Hematopoietic multipotent progenitor cell treated with erythropoietin and hydrocortisone succinate and interleukin-3 and kit ligand, for 17 days (in vitro differentiated cells): ENCODE measurements at places on chromosomes 6 and 20.
A peak's percentile ranks its signal among the peaks of the same experiment; 100 is the strongest.

- DNase-seq, result no peak
These were observed 391.0 kb upstream of the SOX4 start for GRCh38 chr6:21202521-21202920.

GRCh38 chr6:156917213-156917612 lies 140.0 kb downstream of the ARID1B start:
- no peak for DNase-seq

GRCh38 chr6:125888989-125889656 lies 67.4 kb upstream of the HINT3 start:
- peak; percentile 76 for DNase-seq

- no peak for DNase-seq
These were observed 40.0 kb upstream of the NRN1 start for GRCh38 chr6:6046716-6047115.

DNA sequence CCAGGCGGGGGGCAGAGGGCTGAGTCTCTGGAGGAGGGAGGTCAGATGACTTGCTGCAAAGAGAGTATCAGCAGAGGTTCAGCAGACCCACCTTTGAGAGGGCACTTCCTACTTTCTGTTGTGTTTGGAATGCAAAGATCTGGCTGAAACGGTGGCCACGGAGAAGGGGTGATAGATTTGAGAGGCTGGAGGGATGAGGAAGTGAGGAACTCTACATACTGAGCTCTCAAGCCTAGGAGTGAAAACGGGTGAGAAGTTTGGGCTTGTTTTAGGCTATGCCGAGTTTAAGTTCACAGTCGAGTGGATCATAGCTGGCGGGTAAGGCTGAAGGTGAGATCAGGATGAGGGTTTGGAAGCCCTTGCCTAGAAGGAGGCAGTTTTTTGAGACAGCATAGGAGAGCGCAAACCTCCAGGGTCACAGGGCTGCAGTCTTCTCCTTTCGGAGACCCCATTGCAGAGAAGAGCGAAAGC lies 477 bp upstream of the ITPA start:
- no peak for DNase-seq

DNA sequence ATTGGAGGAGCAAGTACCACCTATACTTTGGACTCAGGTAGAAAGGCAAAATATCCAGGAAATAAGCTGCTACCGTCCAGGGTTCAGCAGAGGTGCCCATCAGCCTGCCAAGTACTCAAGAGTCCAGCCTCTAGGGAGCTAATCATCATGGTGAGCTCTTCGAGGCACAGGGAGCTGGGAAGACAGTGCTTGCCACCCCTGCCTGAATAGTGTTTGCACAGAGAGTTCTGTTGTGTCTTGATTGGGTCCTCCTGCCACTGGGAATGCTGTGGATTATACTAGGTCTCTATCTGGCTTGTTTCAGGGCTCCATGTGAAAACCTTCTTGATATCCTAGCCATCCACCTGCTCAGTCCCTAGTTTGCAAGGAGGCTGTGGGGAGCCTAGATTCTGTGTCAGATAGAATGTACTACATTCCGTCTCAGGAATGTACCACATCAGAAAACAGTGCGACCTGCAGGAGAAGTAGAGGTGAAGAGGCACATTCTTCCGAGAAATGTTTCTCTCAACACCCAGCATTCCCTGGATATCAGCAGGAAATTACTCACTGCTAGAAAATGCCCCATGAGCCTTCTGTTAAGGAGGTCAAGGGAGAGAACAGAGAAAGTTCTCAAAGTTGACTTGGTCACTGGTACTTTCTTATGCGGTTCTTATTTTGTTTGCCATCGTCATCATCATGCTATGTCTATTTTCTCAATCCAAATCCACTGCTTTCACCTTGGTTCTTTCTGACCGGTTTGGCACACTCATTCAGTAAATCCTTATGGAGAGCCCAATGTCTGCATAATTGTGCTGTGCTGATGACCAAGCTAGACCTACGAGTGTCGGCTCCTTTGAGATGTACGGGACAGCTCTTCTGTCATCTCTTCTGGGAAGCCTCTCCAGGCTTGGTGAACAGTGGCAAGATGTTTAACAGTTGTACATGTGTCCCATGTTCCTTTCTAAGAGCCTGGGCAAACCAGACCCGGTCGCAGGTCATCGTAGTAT lies 30.7 kb downstream of the PTPN1 start:
- DNase-seq, result no peak

DNA sequence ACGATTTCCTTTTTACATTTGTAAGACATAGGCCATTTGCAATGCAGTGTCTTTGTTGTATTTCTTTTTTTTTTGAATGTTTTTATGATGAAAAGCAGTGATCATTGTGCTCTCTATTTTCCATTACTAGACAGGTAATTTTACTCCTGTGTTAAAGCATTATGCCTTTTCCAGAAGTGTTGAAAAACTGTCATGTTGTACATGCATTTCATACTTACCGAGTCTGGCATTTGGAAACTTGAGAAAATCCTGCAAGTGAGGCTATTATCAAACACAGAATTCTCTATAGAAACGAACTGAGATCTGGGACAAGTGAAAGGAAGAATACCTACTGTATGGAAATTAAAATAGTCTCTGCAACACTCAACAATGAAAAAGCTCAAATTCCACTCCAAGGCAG lies 78.6 kb upstream of the CNR1 start:
- no peak for DNase-seq

DNA sequence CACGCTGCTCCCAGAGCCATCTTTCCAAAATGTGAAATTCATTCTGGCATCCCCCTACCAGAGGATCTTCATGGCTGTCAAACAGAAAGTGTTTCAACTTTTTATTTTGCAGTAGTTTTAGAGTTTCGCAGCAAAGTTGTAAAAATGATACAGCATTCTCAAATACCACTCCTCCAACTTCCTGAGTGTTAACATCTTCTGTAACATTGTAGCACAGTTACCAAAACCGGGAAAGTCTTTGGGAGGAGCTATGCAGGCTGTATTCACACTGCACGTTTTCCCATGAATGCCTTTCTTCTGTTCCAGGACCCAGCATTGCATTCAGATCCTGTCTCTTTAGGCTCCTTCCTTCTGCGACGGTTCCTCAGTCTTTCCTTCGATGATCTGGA lies 30.1 kb downstream of the CDYL start:
- DNase-seq, result no peak

GRCh38 chr6:122140031-122140430 lies 259.4 kb upstream of the HSF2 start:
- DNase-seq, result no peak

GRCh38 chr20:21901470-21902275 lies 196.2 kb downstream of the PAX1 start:
- DNase-seq, result no peak

DNA sequence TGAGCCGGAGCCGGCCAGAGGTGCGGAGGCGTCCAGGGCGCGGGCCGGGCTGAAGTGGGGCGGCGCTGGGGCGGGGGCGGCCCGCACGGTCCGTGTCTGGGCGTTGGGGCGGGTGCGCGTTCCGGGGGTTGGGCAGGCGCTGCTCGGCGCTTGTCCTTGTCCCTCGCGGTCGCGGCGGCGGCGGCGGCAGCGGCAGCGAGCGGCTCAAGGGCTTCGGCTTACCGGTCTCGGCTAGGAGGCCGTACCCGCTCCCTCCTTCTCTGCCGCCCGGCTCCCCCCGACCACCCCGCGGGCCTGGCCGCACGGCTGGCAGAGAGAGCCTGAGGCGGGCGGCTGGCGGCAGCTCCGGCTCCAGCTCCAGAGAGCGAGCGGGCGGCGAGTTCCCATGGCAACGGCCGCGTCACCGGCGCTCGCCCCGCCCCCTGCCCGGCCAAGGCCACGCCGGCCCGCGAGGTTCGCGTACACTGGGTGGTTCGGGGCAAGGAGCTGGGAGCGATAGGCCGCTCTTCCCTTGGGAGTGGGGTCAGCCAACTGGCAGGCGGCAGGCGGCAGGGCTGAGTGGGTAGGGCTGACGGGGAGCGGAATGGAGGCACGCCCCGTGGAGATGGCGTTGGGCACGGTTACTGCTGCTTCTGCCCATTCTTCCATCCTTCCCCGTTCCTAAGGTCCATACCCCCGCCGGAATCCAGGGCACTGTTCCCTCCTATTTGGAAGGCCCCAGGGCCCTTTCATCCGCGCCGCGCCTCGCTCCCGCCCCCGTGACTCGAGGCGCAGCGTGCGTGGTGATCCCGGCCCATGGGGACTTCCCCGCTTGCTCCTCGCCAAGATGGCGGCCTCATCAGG lies at the start of gene LRRC73:
Gene LRRC73 (minus strand): TSS at position 363 of the 843 bp plus-strand sequence. CDS start 561 bp downstream, outside the sequence.
- DNase-seq, result peak; percentile 87

- DNase-seq, result no peak
These were observed 339.6 kb upstream of the CITED2 start for GRCh38 chr6:139713900-139714506.

GRCh38 chr6:152981989-152982903 lies 595 bp downstream of the FBXO5 start:
- peak; percentile 34 for DNase-seq

DNA sequence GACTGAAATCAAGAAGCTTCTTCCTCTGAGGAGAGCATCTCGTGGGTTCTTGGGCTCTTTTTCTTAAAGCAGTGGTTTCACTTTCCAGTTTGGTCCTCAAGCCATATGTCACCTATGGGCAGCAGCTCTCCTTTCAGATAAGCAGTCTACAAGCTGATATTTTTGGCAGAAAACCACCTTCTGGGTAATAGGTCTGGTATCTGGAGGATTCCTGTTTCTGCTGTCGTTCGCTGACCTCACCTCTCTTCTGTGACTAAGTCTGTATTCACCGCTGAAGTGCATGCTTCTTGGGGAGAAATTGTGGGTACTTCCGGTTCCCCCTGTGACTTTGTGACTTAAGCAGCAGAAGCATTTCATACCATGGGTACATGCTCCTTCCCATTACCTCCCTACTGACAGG lies 193.6 kb downstream of the EDN1 start:
- no peak for DNase-seq

DNA sequence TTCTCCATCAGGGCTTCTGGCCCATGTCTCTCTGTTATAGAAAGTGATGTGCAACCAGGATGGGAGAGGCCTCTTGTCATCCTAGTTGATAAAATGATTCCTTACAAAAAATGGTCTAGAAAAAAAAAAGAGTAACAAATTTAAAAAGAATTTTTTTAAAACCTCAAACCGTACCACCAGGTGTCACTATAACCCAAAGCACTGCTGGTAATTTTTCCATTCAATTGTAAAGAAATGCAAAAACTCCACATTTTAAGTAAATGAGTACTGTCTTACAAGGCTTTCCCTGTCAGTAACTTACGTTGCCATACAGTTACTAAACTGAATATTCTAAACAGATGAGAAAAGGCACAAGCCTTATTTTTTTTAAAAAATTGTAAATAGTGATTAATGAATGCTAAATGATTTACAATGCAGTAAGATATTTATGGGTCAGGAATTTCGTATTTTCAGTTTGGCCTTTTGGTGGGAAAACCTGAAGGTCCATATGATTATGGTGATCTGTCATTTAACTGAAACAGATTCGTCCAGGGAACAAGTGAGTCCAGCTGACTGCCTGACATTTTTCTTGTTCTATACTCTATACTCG lies 95.4 kb downstream of the OGFRL1 start:
- DNase-seq, result no peak

DNA sequence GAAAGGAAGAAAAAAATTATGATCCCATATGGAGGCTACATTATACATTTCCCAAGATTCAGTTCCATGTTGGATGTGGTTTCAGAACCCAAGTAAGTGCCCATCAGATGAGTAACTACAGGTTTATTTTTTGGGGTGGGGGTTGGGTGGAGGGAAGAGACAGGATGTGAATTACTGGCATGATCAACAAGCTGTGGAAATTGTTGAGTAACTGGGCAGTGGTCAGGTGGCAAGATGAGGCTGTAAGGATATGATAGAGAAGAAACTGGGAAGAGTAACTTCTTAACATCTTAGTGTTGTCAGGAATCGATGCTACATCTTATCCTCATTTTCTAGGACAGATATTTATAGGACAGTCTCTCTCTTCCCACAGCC lies 153.5 kb downstream of the CFAP61 start:
- DNase-seq, result no peak

- no peak for DNase-seq
These were observed 71.4 kb upstream of the PREP start for GRCh38 chr6:105474234-105474633.

- no peak for DNase-seq
These were observed 125.0 kb downstream of the SIM1 start for GRCh38 chr6:100339574-100340255.

DNA sequence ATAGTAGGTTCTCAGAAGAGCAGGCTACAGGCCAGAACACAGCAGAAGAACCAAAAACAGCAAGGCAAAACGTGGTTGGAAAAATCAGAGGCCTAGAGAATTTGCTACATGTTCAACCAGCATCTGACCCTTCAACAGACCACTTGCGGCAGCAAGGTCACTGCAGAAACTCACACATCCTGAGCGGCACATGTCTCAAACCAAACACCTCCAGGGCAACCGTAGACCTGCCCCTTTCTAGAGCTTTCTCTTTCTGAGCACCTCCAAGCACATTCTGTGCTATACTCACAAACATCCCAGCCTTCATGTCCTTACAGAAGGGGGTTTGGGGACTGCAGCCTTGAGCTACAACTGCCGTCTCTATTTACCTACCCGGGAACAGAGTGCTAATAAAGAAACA lies 52.6 kb downstream of the GFOD1 start:
- no peak for DNase-seq

DNA sequence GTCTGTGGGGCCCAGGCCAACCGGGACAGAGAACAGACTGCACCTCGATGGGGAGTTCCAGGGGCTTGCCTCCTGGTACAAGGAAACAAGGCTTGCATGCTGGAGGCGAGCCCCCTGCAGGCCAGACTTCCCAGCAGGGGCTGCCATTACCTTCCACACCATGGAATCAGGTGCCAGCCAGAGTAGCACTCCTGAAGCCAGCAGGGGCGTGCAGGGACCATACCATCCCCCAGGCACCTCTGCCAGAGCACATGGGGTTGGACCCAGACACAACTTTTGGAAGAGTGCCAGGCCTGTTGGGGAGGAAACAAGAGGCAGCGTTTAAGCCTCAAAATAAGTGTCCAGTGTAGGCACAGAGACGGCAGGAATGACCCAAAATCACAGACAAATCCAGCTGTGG lies 6.5 kb downstream of the DDO start:
- no peak for DNase-seq
